ENCODE measurements at places on chromosomes 1 and 21.

DNA sequence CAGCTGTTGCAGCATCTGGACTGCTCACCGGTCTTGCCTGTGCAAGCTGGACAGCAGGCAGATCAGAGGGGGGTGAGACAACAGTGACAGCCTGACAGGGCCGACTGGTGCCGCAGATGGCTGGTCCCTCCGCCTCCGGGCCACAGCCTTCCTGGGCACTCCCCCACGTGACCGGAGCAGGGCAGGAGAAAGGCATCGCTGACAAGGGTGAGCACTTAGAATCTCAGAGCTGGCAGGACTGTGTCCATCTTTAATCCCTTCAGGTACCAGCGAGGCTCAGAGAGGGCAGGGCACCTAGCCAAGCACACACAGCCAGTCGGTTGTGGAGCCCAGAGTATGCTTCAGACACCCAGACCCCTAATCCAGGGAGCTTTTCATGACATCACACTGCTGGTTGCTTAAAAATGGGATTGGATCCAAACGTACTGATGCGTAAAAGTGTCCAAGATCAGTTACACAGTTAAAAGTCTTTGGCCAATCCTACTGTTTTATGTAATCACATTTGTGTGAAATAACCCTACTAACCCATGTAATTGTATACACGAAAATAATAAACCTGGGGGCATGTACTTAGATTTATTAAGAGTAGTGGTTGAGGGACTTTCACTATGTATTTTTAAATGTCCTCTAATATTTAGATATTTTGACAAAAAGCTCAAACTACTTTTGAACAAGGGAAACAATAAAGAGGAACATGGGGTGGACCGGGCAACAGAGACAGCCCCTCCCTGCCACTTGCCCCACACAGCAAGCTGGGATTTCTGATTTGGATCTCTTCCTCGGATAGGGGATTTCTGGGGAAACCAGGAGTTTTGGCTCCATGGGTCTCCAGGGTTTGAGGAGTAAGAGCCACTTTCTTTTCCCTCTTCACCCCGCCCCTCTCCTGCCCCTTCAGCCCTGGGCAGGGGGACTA is 758 bp upstream of the CNTN2 start:
- DNase-seq: no peak

DNA sequence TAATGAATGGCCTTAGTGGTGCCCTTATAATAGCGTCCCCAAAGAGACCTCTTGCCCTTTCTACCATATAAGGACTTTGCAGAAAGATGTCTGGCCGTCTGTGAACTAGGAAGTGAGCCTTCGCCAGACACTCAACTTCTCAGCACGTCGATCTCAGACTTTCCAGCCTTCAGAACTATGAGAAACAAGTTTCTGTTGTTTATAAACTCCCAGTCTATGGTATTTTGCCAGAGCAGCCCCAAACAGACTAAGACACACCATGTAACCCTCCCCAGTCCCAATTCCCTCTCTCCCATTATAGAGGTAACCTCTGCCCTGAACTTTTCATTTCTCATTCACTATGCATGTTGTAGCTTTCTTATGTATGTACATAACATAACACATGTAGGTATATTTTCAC is 55.7 kb downstream of the NID1 start:
- DNase-seq: no peak

DNA sequence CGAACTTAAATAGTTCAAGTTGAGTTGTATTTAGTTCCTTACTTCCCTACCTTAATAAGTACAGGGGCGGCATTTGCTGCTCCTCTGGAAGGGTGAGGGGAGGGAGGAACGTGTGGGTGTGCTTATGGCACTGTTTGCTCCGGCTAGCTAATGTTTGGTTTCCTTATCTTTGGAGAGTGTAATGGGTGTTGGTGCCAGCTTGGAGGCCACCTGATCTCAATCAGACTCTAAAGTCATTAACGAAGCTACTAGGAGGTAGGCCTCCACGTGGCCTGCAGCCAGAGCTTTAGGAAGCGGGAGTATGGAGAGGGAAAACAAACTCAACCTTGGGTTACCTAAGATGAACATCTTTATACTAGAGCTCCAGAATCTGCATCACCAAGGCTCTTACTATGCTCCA is 43.0 kb upstream of the RAP1A start:
- no peak for DNase-seq

DNA sequence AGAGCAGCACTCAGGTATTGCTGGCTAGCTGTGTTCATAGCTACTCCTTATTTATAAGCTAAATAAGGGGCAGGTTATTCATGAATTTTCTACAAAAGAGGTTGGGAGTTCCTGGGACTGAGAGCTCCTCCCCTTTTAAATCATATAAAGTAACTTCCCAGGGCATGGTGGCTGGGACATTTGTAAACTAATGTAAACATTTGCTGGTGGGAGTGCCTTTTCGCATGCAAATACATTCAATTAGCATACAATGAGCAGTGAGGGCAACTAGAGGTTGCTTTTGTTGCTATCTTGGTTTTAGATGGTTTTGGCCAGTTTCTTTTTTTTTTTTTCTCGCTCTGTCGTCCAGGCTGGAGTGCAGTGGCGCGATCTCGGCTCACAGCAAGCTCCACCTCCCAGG is 43.4 kb downstream of the GNPAT start:
- no peak for DNase-seq

DNA sequence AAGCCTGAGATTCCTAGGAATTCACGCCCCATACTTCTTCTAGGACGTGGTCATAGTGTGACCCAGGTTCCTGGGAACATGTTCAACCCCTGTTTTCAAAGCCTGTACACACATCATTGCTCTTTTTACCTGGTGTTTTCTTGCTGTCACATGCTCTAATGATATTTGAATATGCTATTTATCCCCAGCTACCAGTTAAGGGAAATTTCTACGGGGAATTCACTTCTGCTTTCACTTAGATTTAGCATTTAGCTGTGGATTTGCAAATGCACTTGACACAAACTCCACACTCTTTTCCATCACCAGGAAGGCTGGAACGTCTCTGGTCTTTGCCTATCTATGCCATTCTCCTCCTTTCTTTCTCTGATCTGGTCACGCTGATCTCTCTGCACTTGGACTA is 11.3 kb upstream of the SAMSN1 start:
- DNase-seq: no peak

DNA sequence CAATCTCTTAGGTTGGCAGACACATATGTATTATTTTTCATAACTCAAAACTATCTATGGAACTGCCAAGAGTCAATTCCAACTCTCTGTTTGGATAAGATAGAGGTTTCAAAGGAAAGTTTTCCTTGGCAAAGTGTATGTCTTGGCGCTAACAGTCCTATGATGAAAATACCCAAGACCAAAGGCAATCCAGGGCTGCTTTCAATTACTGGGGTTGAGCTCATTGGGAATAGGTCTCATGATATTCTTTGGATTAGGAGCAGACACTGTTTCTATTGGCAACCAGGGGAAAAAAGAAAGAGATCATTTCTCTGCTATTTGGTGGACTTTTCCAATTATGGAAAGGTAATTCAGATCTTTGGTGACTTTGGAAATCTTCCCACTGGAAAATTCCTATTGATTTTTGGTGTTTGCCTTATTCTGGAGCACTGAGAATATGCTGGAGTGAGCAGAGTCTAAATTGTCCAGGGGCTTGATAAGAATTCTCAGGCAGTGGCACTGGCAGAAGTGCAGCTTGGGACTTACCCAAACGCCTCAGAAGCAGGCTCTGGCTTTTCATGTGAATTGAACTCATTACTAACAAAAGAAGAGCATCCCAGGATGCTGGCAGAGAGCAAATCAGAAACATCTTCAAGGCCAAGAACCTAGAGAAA is 20.4 kb upstream of the PLXNA2 start:
- no peak for DNase-seq

GRCh38 chr1:163709636-163710035 is 387.9 kb downstream of the NUF2 start:
- DNase-seq: peak; percentile 30

DNA sequence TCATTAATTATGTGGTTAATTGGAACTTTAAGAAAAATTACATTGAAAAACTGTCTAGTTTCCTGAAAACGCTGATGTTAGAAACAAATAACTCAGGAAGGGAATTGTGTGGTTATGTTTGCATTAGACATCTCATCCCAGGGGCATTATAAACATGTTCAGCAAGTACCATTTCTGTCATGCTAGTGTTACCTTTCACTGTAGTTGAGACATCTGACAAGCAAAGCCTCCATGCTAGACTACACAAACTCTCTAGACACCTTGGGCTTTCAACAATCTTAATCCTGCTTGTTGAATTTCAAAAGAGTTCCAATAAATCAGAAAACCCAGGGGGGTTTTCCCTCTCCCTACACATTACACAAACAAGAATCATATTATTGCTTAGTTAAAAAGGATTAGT is 536.8 kb downstream of the KCNT2 start:
- no peak for DNase-seq

DNA sequence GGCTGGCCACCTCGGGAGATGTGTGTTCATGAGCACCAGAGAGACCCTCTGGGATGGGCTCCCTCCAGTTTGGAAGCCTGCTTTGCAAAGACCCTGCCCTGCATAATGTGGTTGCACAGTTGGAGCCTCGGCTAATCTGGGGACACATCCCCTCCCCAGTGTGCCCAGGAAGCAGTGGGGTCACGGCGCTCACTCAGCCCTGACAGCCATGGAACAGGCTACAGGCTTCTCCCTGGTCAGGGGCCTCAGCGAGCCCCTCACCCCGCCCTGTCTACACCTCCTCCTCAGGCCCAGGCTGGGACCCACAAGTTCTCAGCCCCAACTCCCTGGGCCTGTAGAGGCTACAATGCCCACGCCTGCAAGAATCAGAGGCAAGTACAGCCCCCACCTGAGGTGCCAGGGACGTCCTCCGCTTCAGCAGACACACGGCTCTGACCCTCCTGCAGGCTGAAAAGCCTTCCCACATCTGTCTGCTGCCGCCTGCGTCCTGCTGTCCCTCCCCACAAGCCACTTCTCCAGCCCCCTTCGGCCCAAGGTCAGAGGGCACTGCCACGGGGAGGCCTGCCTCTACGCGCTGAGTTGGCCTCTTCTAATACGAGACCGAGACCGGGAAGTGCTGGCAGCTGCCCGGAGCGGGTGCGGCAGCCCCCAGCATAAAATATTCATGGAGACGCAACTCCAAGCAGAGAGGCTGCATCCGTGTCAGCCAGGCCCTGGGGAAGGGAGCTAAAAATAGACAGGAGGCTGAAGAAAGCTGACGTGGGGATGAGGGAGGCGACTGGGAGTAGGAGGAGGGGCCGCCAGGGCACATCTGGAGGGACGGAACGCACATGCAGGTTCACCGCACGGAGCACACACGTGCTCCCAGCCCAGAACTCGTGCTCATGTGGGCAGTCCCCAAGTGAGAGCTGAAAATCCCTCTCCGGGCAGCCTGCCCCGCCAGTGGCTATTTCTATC is 15.2 kb upstream of the GPR153 start:
- peak; percentile 71 for DNase-seq

DNA sequence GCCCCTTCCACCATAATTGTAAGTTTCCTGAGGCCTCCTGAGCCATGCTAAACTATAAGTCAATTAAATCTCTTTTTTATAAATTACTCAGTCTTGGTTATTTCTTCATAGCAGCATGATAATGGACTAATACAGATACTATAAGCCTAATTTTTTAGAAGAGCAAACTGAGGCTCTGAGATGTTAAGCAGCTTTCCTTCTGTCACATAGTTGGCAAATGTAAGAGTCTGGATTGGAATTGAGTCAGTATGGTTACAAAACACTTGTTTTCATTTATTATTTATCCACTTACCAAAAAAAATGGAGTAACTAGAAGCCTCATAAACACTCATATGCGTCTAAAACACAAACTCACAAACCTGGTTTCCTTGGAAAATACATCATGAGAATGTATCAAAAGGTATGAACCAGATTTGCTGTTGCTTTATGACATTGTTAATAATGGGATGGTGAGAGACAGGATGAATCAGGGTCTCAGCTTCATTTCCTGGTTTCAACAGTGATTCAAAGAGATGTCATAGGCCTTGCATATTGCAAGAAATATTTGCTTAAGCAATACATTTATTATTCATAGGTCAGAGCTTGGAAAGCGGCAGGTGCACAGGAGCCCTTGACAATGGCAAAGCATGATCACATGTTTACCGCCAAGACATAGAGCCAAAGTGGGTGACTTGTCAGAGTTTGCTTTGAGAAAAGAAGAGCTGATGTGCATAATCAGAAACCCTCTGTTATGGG is 221.5 kb downstream of the GRIK1 start:
- no peak for DNase-seq

GRCh38 chr21:38351961-38352521 is 95.2 kb downstream of the KCNJ15 start:
- DNase-seq: peak; percentile 74

Measured in HFFc6 (cell line).